ENCODE measurements at places on chromosomes 13 and 19.

DNA sequence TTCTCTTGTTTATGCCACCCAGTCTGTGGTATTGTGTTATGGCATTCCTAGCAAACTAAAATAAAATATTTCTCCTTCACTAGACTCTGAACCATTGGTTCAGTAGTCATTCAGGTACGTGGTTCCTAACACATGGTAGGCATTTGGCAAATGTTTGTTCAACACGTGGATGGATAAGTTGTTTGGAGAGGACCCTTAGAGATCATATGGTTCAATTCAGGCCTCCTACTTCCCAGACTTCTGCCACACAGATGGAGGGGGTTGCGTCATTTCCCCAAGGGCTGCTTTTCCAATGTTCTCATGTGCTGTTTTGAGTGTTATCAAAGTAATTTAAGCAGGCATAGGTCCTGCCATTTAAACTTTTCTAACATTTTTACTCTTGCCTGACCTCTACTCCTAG, 6.7 kb downstream of the CXCL17 start:
- DNase-seq, result no peak

DNA sequence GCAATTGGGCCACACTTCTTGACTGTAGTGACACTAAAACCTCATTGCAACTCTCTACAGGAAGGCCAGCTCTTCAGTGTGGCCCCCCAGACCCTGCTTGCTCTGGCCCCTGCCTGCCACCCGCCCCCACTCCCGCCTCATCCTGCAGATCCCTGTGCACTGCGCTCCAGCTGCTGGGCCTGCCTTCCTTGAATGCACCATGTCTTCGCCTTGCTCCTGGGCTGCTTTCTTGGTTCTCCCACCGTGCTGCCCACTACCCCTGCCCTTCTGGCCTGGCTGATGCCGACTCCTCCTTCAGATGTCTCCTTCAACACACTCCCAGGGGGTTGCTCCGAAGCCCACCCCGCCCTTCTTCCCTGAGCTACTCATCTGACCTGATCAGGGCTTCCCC, 98.2 kb downstream of the SIPA1L3 start:
- DNase-seq, result no peak

DNA sequence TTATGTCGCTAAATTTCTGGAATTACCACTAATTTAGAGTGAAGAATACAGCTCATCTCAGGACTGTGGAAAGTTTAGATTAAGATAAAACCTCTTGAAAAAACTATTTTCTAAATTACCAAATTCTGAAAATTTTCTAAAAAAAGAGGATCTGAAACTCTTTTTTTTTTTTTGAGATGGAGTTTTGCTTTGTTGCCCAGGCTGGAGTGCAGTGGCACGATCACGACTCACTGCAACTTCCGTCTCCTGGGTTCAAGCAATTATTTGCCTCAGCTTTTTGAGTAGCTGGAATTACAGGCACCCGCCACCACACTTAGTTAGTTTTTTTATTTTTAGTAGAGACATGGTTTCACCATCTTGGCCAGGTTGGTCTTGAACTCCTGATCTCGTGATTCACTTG, 16.6 kb upstream of the ZNF253 start:
- no peak for DNase-seq

DNA sequence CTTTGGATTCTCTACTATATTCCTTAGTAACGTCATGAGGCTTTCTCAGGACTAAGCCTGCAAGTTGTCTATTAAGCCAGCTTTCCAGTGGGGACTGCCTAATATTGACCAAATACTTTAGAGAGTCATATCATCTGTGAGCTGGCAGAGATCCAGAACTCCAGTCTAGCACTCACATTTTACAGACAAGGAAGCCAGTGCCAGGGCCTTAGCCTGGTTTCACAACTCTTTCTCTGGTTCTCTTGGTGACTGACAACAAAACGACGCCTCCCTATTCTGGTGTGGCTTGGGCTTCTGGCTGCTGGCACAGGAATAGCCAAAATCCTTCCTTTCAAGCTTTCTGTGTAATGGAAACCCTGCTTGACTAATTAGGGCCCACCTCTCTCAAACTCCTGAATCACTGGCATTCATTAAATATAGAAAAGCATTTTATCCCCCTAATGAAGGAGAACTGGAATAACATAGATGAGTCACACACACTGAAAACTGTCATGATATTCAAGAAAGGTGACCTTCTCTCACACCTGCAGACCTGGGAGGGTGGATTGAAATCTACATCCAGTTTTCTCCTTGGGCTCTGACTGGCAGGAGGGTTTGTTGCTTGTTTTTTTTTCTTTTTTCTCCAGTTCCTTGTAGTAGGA, 75.2 kb upstream of the UBL3 start:
- DNase-seq, result peak; percentile 49

DNA sequence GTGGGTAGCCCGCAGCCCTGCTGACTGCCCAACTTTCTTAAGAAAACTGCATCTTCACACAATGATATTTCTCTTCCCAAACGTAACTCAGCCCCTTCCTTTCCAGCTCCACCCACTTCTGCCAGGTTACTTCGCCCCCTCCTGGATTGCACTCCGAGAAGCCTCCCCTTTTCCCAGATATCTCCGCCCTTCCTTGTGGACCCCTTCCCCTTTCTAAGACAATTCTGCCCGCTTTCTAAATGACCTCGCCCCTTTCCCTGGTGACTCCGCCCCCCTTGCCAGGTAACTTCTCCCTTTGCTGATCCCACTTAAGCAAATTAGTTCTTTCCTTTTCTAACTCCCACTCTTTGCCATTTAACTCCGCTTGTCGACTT, 2.6 kb downstream of the VSIG10L start:
- DNase-seq, result no peak

DNA sequence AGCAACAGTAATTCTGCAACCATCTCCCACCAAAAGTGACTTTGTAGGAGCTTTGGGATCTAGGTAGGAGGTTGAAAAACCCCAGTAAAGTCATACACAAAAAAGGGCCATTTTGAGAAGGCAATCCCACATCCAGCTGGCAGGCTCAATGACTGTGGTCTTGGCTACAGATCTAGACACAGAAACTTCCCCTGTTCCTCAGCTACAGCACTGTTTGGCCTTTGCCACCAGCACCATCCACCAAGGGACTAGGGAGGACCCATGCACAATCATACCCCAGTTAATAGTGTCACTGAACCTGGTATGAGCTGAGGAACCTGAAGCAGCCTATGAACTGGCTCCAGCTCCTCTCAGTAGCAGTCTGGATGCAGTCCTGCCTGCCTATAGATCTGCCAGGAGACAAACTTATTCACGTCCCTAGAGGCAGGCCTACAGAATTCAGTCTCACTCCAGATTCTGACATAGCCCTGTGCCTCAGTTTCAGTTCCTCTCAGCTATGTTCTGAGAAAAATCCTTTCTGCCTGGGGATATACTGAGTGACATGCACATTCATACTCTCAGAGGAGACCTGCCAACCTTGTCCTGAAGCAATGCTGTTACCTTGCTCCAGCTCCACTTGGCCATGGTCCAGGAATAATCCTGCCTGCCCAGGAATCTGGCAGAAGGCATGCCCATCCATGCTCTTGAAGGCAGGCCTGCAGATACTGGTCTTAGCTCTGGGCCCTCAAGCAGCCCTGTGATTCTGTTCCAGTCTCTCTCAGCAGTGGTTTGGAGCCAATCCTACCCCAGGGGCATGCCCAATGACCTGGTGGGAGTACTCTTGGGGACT, 2048.3 kb upstream of the PCDH20 start:
- no peak for DNase-seq

DNA sequence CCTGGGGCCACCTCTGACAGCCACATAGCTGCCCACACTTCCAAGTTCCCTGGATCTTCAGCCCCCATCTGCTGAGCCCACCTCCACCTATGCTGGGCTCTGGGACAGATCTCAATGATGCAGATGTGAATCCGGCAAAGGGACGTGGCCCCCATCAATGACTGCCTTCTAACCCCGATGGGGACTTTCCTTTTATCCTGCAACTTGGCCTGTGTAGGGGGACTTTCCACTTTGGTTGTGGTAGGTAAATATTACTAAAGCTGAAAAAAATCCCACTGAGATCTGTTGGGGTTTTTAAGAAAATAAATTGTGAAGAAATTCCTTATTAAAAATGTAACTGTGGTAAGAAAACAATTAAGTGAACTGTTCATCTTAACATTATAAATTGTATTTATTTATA, 20.8 kb upstream of the ASPDH start:
- no peak for DNase-seq

DNA sequence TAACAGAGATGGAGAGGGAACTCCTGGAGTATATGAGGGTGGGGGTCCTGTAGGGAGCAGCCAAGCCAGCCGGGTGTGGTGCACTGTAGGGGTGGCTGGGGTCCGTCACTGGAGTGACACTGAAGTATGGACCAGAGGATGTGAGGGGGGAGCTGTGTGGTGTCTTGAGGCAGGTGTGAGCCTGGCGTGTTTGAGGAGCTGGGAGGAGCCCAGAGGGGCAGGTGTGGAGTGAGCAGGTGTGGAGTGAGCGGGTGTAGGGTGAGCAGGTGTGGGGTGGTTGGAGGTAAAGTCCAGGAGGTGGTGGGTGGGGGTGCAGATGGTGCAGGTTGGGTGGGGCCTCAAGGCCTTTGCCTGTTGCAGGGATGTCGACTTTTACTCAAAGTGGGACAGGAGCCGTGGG, 5.9 kb downstream of the B3GNT8 start:
- DNase-seq, result no peak

- DNase-seq, result no peak
These were observed 7.7 kb downstream of the C2CD4C start for GRCh38 chr19:400976-401865.

- no peak for DNase-seq
These were observed 15.8 kb upstream of the FPR3 start for GRCh38 chr19:51779181-51779580.

GRCh38 chr13:74761801-74762757, 627.9 kb upstream of the KLF12 start:
- no peak for DNase-seq

DNA sequence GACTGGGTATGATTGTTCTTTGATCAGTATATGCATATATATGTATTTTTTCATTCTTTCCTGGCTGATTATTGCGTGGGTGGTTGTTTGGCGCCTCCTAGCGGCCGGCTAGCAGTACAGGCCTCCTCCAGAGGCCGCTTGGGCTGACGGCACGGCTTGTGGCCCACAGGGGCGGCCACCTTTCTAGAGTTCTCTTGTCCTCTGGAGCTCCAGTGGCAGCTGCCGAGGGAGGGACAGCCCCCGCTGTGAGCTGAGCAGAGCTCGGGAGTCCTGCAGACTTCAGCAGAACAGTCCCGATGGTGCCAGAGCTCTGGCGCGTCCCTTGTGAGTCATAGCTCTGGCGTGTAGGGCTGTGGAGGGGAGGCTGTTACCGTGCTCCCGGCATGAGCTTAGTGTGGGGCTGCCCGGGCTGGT, 22.5 kb upstream of the ZNF429 start:
- DNase-seq, result no peak

DNA sequence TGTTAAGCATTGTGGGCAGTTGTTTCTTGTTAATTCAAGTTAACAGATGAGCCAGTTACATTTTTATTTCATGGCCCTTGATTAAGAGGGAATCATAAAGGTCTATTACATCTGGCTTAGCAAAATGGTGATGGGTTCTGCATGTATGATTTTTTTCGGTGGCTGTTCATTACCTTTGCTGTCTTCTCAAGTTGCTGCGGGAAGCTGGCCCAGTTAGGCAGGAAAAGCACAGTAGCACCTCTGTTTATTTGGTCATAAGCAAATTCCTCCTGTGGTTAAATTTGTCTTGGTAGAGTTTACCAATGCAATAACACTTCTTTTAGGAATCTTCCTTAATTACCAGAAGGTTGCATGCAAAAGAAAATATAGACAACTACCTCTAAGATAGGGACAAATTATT, 104.5 kb downstream of the FRY start:
- no peak for DNase-seq

DNA sequence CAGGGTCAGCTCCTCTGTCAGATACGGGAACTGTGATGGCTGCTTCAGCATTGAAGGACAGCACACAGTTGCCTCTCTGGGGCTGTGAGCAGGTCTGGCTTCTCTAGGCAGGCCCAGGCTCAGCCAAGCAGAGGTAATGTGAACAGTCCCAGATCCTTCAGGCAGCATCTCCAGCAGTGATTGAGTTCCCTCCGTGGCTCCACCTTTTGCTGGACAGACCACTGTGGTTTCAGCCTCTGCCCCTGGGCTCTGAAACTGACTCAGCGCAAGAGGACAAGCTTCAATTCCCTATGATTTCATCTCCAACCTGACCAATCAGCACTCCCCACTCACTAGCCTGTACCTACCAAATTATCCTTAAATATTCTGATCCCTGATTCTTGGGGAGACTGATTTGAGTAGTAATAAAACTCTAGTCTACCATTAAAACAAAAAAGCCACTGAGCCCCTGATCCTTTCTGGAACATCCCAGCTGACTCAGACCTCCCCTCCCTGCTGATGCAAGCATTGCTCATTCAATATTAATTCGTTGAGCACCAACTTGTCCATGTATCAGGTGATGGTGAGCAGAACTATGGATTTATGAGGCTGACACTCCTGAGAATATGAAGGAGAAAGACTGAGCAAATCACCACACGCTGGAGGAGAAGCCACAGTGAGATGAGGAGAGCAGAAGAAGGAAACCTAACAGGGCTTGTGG, 16.7 kb downstream of the GSX1 start:
- no peak for DNase-seq

DNA sequence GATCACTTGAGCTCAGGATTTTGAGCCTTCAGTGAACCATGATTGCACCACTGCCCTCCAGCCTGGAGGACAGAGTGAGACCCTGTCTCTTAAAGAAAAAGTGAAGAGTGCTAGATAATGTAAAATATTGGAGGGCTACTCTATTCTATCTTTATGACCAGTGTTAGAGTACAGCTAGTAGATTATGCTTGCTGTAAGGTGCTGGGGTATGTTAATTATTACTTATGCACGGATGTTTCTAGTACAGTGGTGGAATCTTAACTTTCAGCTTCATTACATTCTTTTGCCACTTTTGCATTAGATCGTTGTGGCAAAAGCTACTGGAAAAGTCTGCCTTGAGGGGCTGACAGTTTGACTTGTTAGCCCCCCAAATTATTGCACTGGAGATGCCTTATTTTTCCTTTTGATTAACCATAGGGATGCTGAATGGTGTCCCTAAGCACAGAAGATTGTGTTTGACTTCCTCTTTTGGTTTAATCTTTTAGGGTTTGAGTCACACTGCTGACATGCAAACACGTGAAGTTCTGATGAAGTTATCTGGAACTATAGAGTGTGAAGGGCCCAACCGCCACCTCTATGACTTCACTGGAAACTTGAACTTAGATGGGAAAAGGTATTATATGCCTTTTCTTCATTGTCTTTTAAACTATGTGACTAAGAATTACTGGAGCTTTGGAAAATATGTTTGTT, 169.8 kb downstream of the ATP8A2 start:
- no peak for DNase-seq
